ENCODE measurements at places on chromosomes 6 and 20. TPM values are rescaled to one million over a fixed set of nuclear protein-coding genes. Genes with fewer than 3 reads are reported as not detected.

The TAP1 gene
- total RNA-seq = 407 TPM

The MUCL3 gene
- not detected for total RNA-seq

DNA sequence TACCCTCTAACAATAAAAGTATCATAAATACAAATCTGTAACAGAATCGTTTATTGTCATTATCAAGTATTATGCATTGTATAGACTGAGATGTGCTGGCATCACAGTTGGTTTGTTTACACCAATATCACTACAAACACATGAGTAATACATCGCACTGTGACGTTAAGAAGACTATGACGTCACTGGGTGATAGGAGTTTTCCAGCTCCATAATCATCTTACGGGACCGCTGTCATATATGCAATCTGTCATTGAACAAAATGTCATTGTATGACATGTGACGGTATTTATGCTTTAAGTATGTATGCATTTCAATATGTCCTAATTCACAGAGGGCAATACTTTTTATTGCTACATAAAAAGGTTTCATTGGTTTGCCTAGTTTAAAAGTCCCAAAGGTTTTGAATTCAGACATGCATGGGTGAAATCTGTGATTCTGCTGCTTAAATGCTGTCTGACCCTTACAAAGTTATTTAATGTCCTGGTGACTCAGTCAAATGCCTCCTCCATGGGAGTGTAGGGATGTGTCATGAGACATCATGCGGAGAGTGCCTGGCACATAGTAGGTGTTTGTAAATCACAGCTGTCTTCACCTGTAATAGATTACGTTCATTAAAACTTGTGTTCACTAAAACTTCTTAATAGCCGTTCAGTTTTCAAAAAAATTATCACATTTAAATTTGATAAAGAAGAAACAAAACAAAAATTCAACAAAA is 160.7 kb upstream of the PDE10A start:
- no peaks in the 10 kb centered on the region for H3K27me3 ChIP-seq
- H3K4me1 ChIP-seq = no peaks in the 10 kb centered on the region
- H3K4me3 ChIP-seq = no peak overlapping the region
- no peaks in the 10 kb centered on the region for H3K36me3 ChIP-seq

GRCh38 chr20:17654649-17655285 is 27.3 kb downstream of the RRBP1 start:
- no peaks in the 10 kb centered on the region for H3K36me3 ChIP-seq
- no peak for DNase-seq
- no peak overlapping the region for H3K4me3 ChIP-seq
- H3K27ac ChIP-seq = no peak overlapping the region
- no peaks in the 10 kb centered on the region for H3K4me1 ChIP-seq
- H3K27me3 ChIP-seq = no peaks in the 10 kb centered on the region

DNA sequence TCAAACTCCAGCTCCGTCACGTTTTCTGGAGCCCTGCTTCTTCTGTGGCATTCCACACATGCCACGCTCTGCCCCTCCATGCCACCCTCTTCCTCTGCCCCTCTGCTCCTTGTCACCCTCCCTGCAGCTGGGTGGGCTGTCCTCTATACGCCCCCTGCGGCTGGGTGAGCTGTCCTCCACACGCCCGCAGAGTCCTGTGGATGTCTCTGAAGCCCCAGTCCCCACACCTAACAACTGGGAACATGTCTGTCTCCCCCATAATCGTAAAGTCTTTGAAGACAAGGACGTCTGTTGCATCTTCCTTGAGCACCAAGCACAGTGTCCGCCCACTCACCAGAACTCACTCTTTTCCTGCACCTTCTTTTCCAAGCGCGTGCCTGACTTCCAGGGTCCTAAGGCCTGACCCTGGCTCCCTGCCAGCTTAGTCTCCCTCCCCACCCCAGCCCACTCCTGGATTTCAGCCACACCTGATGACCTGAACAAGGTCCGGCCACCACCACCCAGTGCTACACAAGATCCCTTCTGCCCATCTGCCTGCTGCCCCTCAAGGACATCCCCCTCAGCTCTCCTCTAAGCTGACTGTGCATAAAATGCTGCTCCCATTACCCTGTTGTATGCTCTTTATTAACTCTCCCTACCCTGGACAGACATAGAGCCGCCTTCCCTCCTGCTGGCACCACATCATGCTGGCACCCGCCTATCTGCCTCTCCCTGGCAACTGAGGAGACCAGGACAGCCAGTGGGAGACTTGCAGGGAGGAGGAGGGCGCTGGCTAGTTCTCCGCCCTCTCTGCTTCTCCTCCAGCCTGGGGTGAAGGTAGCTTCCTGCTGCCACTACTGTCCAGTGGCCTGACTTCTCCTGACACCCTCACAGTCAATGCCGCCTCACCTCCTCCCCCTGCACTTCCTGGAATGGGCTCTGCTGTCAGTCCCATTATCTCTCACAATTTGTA is 10.7 kb upstream of the PRR18 start:
- H3K27me3 ChIP-seq = no peaks in the 10 kb centered on the region
- H3K27ac ChIP-seq = no peak overlapping the region
- H3K4me3 ChIP-seq = no peak overlapping the region

DNA sequence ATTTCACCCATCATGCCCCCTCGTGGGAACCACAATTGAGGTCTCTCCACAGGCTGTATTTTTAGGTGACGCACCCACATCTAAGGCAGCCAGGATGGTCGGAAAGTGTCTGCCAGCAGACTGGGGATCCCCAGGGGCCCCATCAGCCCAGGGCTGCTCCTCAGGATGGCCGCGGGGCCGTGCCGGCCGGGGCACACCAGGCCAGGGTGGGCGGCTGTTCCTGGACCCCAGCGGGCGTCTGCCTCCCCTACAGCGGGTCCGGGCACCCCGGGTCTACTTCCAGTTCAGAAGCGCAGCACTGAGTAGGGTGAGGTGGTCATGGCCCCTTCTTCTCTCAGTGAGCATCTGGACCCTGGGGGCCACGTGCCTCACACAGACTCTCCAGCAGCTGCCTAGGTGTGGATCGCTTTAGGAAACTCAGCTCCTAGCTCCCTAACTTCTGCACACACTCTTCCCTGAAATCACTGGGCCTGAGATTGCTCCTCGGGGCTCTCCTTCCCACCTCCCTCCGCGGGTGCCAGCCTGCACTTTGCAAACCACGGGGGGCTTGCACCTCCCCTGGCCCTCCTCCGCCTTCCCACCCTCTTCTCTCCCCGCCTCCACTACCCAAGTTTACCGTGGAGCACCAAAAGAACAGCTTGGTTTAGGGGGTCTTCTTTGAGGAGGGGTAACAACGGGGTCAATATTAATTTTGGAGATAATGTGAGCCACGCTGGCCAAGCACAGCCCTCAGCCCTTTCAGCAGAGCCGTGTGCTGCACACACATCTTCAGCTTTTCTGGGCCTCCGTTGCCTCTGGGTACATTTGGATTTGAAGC is 14.2 kb upstream of the FOXC1 start:
- DNase-seq = no peak
- H3K4me3 ChIP-seq = no peak overlapping the region
- H3K36me3 ChIP-seq = no peaks in the 10 kb centered on the region
- no peak overlapping the region for H3K27ac ChIP-seq
- peaks cover 41% of the 10 kb centered on the region for H3K27me3 ChIP-seq

DNA sequence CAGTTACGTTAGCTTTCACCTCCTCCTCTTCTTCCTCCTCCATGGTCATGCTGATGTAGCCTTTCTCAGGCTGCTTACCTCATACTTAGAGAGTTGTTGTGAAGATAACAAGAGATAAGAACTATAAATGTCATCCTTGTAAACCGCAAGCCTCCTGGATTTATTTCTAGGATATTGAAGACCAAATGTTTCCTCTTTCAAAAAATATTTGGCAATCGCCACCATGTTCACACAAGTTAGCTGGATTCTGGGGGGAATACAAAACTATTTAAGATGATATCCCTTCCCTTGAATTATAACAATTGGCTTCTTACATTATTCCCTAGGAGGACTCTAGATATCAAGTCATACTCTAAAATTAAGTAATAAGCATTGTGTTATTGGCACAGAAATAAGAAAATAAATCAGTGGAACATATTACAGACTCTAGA is 99.8 kb upstream of the PLEKHG1 start:
- no peaks in the 10 kb centered on the region for H3K4me1 ChIP-seq
- H3K4me3 ChIP-seq = no peak overlapping the region
- no peaks in the 10 kb centered on the region for H3K27me3 ChIP-seq
- H3K27ac ChIP-seq = no peak overlapping the region

DNA sequence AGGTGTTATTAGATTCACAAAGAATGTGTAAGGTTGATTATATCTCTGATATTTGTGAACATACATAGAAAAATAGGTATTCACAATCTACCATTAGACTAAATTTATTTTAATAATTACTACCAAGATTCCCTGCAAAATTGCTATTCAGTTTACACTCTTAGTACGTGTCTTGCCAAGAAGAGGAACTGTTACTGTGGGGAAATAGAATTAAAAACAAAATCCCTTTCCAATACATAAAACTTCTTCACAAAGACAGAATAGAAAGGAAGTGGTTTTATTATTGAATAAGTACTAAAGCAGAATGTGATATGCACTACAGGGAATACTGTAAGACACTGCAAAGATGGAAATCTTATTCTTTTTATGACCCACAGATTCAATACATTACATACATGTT is 17.0 kb downstream of the RAB32 start:
- H3K27me3 ChIP-seq = no peaks in the 10 kb centered on the region
- H3K27ac ChIP-seq = no peak overlapping the region
- H3K4me1 ChIP-seq = no peaks in the 10 kb centered on the region
- DNase-seq = no peak
- H3K36me3 ChIP-seq = no peaks in the 10 kb centered on the region
- no peak overlapping the region for H3K4me3 ChIP-seq
